ENCODE measurements at places on chromosomes 5 and 9.
A peak's percentile ranks its signal among the peaks of the same experiment; 100 is the strongest.

DNA sequence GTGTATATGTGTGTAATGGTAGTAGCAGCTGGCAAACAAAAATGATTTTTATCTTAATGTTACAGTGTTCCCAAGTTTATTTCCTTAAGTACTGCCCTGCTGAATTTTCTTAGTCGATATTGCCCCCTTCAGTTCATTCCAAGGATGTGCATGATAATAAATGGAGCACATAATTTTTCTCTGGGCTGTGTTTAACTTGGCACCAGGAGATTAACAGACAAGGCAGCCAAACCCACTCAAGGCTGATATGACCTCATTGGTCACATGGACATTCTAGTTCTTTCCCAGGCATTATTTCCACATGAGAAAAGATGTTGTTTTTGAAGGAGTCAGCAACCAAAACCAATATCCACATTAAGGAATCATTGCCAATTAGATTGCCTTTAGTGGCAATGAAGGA lies 61.8 kb downstream of the COX7C start:
- DNase-seq, result no peak

GRCh38 chr5:119019949-119020348 lies 31.6 kb upstream of the DTWD2 start:
- DNase-seq, result no peak

DNA sequence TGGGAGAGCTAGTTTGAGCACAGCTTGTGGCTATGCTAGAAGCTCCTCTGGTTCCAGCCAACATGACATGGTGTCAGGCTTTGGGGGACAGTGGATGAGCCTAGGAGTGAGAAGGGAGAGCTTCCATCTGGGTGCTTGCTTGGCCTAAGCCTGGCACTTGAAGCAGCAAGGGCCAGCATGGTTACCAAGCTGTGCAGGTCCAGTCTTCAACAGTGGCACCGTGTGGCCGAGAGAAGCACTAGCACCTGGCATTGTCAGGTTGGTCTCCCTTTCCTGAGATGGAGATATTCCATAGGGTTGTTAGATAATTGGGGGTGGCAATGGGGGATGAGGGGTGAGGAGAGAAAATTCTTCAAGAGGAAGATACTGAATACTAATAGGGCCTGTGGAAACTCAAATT lies 261.9 kb downstream of the PBX3 start:
- no peak for DNase-seq

GRCh38 chr5:80569086-80569960 lies 757 bp downstream of the ANKRD34B start:
- no peak for DNase-seq

DNA sequence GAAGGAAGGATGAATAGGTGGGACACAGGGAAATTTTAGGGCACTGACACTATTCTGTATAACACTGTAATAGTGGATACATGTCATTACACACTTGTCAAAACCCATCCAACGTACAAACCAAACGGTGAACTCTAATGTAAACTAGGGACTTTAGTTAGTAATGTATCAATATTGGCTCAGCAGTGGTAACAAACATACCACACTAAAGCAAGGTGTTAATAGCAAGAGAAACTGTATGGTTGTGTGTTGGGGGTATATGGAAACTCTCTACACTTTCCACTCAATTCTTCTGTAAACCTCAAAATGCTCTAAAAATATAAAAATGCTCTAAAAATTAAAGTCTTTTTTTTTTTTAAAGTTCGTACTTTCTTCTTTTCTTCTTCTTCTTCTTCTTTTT lies 293.1 kb upstream of the PANK3 start:
- no peak for DNase-seq

- DNase-seq, result peak; percentile 36
Observed at GRCh38 chr9:36450110-36450732, 50.2 kb upstream of the RNF38 start.

DNA sequence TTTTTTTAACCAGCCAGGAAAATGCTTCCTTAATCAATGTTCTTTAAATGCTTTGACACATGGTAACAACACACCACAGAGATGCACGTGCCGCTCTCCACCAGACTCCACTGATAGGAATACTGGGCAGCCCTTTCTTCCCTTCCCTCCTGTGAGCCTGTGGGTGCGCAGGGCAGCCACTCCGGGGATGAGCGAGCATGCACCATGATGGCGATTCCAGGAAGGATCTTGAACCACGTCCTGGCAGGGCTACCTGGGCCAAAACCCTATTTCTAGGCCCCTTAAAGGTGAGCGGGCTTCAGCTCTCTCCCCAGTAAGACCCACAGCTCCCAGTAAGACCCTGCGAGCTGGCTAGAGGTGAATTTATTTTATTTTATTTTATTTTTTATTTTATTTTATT lies 128.2 kb downstream of the MVB12B start:
- DNase-seq, result no peak

All from activated CD4-positive, alpha-beta T cell treated with anti-CD3 and anti-CD28 coated beads, Interleukin-2, amount 10 ng/mL, durations not matched to agents 7 days and 5 days (primary cell).